ENCODE measurements at places on chromosomes 3 and 15.

DNA sequence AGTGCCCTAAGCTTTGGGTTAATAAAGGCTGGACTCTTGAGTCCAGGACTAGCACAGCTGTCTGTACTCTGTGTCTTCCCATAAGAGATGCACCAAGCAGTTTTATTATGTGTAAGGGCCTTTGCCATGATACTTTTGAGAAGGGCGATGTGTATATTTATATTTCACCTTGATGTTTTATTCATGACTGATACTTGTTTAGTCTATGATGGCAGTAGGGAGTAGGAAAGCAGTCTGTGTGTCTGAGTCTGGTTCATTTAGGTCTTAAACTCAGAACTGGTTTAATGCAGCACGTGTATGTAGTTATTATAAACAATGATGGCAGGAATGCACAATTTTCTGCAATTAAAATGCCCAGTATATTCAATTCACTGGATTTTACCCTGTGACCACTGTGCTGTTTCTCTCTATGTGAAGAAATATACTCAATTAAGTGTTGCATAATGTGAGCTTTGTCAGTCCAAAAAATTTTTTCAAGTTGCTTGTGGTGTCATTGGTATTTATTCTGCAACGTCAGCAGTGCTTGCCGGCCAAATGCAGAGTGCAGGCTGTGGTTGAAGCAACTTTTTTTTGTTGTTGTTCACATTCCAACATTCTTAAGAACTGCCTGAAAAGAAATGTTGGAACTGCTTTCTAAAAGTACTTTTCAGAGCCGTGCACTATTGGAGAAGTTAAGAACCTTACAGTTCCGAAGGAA, 423.7 kb upstream of the SEMA6D start:
- no peak for DNase-seq

DNA sequence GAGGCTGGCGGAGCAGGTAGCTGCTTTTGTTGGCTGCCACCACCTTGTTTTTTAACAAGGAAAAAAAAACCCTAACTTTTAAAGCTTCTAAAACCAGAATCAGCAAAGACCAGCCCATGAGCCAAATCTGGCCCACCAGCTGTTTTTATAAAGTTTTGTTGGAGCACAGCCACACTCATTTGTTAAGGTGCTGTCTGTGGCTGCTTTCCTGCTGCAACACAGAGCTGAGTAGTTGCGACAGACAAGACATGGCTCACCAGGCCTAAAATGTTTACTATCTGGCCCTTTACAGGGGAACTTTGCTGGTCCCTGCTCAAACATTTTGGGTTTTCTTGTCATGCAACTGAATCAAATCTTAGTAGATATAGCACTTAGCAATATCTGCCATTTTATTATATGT, 18.9 kb downstream of the EFCAB12 start:
- DNase-seq = no peak

- DNase-seq = no peak
Measured at GRCh38 chr3:179147514-179147872, 664 bp upstream of the PIK3CA start.

GRCh38 chr3:122996038-122996580, 31.5 kb downstream of the SEMA5B start:
- no peak for DNase-seq

DNA sequence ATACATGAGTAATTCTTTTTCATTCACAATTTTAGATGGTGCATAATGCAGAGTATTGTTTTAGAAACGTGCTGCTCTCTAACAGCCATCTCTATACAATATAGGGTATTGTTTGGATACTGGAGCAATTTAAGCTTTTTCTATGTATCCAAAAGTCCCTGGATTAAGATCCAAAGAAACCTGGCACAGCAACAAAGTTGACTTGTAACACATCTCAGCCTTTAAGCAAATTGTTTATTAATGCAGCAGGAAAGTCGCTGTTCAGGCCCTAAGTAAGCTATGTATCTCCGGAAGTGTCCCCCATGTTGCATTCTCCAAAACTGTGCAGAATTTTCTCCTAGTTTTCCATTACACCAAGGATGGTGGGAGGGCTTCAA, 7.3 kb downstream of the VGLL4 start:
- no peak for DNase-seq

GRCh38 chr3:77149382-77149781, 109.5 kb downstream of the ROBO2 start:
- DNase-seq = no peak

DNA sequence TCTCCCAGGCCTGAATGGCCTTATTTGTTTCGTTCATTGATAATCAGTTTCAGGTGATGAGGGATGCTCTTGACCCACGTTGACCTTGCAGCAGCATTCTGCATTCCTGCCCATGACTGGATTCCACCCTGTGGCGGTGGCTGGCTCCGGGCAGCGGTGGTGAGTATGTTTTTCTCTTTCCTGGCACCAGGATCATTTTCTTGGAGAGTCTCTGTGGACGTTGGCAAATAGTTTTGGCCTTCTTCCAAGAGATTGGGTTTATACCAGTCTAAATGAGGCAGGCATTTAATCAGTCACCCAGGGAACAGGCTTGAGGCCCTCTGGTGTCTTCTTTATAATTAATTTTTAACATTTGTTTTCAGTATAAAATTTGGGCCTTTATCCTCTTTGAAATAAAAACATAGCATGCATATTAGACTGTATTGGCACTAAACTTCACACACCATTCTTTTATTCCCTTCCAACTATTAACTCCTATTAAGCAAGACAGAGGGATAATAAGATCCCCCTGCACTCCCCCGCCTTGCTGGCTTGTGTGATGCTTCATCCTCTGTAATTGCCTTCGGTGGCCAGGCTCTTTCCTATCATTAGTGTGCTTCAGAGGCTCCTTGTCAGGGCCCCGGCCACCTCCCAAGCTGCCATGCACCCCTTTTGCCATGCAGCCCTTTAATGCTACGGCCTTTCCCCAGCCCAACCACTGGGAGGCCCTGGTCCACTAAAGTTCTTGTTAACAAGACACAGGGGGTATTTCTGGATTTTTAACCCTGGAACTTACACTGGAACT, 176.2 kb upstream of the TOPAZ1 start:
- no peak for DNase-seq

DNA sequence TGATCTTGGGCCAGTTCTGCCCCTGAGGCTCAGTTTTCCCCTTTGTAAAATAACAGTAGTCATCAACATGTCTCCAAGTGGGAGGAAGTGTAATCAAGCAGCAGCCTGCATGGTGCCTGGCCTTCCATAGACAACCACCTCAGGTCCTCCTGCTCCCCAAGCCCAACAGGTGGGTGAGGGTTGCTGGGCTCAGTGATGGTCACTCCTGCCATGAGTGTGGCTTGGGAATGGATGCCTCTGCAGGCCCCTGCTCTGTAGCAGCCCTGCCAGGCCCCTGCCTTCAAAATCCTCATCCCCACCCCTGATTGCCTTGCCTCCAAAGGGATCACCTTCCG, 59.1 kb upstream of the SLC6A1 start:
- DNase-seq = no peak

DNA sequence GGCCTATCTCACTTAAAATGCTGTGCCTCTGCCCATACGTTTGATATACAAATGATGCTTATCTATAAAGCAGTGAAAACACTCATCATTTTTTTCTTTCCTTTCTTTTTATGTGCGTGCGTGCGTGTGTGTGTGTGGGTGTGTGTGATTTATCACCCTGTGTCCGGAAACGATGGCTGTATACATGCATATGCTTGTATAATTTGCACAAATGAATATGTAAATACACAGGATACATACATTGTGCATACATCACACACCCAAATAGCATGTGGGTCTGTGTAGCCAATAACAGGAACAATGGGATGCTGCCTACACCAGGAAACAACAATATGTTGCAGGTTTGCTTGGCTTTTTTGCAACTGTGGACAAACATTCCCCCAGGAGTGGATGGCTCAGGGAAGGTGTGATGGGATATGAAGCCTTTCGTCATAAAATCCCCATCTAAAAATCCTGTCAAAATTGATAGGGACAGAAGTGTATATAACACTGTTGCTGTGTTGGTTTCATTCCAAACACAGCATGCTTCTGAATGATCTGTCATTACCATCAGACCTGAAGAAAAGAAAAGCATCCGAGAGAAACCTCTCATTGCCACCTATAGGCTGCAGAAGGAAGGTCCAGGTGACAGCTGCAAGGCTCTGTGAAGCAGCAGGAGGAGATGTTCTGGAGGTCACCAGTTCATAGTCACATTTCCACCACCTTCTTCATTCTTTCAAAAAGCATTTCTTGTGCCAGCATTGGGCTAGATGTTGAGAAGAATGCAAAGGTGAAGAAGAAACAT, 503.9 kb upstream of the NR2F2 start:
- DNase-seq = no peak

Data from CD4-positive, alpha-beta T cell treated with Interleukin-15 for 4 hours (primary cell).